ENCODE measurements at places on chromosomes 2 and 18. TPM values are rescaled to one million over a fixed set of nuclear protein-coding genes. Genes with fewer than 3 reads are reported as not detected.

- H3K4me3 ChIP-seq: no peak overlapping the region
- DNase-seq: no peak
- H3K27ac ChIP-seq: no peak overlapping the region
- no peaks in the 10 kb centered on the region for H3K27me3 ChIP-seq
- no peaks in the 10 kb centered on the region for H3K4me1 ChIP-seq
- H3K36me3 ChIP-seq: no peaks in the 10 kb centered on the region
Measured at GRCh38 chr2:151379169-151379568, 21.8 kb downstream of the TNFAIP6 start.

GRCh38 chr18:23126376-23127056, 8.8 kb upstream of the CABLES1 start:
- DNase-seq: no peak
- no peaks in the 10 kb centered on the region for H3K27me3 ChIP-seq
- no peak overlapping the region for H3K4me3 ChIP-seq
- H3K36me3 ChIP-seq: no peaks in the 10 kb centered on the region
- no peak overlapping the region for H3K27ac ChIP-seq
- no peaks in the 10 kb centered on the region for H3K4me1 ChIP-seq

- H3K27me3 ChIP-seq: no peaks in the 10 kb centered on the region
- no peak for DNase-seq
- H3K27ac ChIP-seq: no peak overlapping the region
- no peaks in the 10 kb centered on the region for H3K36me3 ChIP-seq
- no peaks in the 10 kb centered on the region for H3K4me1 ChIP-seq
Measured at GRCh38 chr2:83233781-83234180, 1225.3 kb downstream of the SUCLG1 start.

GKN1 gene
- total RNA-seq: not detected

DNA sequence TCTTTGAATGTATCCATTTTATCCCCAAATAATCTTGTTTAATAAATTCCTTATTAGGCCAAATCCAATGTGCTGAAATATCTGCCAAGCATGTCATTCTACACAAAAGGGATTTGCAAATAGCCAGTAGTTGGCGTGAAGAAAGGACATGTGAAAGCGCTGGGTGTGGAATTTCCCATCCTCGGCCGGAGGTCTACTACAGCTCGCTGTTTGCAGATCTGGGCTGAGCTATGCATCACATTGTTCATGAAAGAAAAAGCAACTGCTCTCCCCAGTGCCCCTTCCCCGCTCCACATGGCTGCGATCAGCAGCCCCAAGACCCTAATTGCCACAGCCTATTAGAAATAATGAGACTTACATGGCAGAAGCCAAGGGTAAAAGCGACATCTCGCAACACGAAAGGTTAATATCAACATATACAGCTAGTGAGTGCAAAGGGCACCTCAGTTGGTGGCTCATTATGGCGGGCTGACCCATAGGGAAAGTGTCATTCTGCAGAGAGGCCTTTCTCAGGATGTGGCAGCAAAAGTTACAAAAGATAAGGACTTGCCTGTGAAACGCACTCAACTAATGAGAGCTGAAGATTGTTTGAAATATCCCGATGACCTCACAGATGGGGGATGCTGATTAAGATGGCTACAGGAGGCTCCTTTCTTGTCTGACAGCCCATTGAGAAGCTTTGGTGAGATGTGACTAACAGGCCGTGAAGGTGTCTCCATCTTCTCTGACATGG, 126.9 kb upstream of the CYP1B1 start:
- H3K4me1 ChIP-seq: peaks cover 10% of the 10 kb centered on the region
- no peaks in the 10 kb centered on the region for H3K36me3 ChIP-seq
- H3K27ac ChIP-seq: no peak overlapping the region
- no peak for DNase-seq
- no peaks in the 10 kb centered on the region for H3K27me3 ChIP-seq

- H3K36me3 ChIP-seq: no peaks in the 10 kb centered on the region
- no peak overlapping the region for H3K4me3 ChIP-seq
- no peak for DNase-seq
- no peaks in the 10 kb centered on the region for H3K27me3 ChIP-seq
Measured at GRCh38 chr2:104025295-104025694, 828.6 kb upstream of the POU3F3 start.

DNA sequence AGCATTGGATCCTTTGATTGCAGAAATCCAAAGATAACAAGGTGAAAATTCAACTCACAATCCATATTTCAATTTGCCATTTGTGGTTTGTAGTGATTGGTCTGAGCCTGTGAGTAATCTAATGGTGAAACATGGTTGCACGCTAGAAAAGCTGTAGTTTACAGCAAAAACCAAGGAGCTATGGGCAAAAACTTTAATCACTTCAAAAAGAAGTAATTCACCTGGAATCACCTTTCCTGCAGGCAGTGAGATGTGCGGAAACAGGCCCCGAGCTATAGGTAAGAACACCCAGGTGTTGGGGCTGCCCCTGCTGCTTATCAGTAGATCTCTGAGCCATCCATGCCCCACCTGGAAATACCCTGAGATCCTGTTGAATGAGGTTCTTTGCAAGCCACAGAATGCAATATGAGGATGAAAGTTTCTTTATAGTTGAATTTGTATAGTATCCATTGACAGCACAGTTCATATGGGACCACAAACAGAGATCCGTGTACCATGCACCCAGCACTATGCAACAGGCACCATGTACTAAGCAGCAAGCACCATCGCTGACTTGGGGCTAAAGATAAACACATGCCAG, 208.2 kb downstream of the SPP2 start:
- H3K27me3 ChIP-seq: no peaks in the 10 kb centered on the region
- H3K4me1 ChIP-seq: no peaks in the 10 kb centered on the region
- no peaks in the 10 kb centered on the region for H3K36me3 ChIP-seq
- H3K27ac ChIP-seq: no peak overlapping the region
- no peak overlapping the region for H3K4me3 ChIP-seq
- DNase-seq: no peak

DNA sequence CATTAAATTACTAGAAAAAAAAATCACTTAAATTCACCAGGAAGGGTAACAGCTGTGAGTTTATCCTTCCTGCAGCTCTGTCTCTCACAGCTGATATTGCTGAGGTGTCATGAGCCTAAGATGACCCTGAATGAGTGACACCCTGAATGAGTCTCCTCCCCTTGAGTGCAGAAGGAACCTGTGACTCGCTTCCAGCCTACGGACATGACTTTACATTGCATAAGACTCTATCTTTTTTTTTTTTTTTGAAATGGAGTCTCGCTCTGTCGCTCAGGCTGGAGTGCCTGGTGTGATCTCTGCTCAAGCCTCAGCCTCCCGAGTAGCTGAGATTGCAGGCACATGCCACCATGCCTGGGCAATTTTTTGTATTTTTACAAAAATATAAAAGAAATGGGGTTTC, 14.1 kb downstream of the MRO start:
- H3K4me1 ChIP-seq: no peaks in the 10 kb centered on the region
- H3K27me3 ChIP-seq: no peaks in the 10 kb centered on the region
- H3K27ac ChIP-seq: no peak overlapping the region

Measured in ovary (tissue), 10 donors.